ENCODE measurements at places on chromosomes 1 and 21. TPM values are rescaled to one million over a fixed set of nuclear protein-coding genes. Genes with fewer than 3 reads are reported as not detected.

GRCh38 chr1:107623431-107623830, 341.5 kb downstream of the VAV3 start:
- no peak overlapping the region for H3K4me3 ChIP-seq
- DNase-seq, result no peak
- no peaks in the 10 kb centered on the region for H3K27me3 ChIP-seq
- no peaks in the 10 kb centered on the region for H3K36me3 ChIP-seq
- H3K4me1 ChIP-seq, result no peaks in the 10 kb centered on the region

DNA sequence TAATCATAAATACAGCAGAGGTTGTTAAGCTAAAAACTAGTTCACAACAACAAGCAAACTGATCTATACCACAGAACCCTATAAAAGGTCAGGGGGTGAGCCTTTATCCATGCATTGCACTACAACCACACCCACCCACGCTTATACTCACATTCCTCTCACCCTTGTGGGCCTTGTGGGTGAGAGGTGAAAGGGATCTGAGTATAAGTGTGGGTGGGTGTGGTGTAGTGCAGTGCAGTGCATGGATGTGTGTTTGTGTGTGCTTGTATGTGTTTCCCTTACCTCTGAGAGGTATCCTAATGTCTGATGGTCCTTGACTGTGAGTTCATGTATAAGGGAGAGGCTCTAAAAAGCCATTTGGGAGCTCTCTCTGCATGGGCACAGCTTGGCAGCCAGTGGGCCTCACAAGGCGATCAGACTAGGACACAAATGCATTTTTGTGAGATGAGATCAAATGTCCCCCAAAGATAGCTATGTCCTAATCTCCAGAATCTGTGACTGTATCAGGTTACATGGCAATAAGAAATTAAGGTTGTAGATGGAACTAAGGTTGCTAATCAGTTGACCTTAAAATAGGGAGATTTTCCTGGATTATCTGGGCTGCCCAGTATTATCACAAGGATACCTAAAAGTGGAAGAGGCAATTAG, 95.5 kb upstream of the DPT start:
- DNase-seq, result no peak
- no peaks in the 10 kb centered on the region for H3K36me3 ChIP-seq
- no peaks in the 10 kb centered on the region for H3K27me3 ChIP-seq
- no peak overlapping the region for H3K4me3 ChIP-seq
- H3K27ac ChIP-seq, result no peak overlapping the region
- H3K4me1 ChIP-seq, result no peaks in the 10 kb centered on the region

DNA sequence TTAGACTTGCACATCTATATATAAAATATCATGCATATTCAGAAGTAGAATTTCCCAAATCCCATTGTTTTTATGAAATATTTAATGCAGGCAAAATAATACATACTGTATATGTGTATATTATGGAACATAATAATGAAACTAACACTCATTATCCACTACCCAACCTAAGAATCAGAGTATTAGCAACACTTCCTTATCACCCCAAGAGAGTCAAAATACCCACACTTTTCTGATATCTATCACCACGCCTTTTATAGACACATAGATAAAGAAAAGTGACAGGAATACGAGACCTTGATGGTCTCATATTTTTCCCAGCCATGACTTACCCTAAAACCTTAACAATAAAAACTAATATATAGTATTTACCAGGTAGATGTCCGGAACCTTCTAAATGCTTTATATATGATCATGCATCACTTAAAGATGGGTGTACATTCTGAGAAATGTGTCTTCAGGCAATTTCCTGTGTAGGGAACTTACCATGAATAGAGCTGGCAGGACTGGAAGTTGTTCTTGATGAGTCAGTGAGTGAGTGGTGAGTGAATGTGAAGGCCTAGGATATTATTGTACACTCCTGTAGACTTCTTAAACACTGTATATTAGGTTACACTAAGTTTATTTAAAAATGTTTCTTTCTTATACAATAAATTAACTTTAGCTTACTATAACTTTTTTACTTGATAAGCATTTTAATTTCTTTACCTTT, 45.5 kb downstream of the TNFSF4 start:
- DNase-seq, result no peak
- H3K27me3 ChIP-seq, result no peaks in the 10 kb centered on the region
- H3K4me1 ChIP-seq, result no peaks in the 10 kb centered on the region
- no peak overlapping the region for H3K4me3 ChIP-seq

- DNase-seq, result no peak
- H3K36me3 ChIP-seq, result peaks cover 22% of the 10 kb centered on the region
- H3K27ac ChIP-seq, result no peak overlapping the region
- H3K4me1 ChIP-seq, result peaks cover 6% of the 10 kb centered on the region
Measured at GRCh38 chr1:236175642-236176336, 33.5 kb downstream of the GPR137B start.

- H3K4me1 ChIP-seq, result no peaks in the 10 kb centered on the region
- no peak for DNase-seq
- no peaks in the 10 kb centered on the region for H3K27me3 ChIP-seq
- H3K27ac ChIP-seq, result no peak overlapping the region
- no peak overlapping the region for H3K4me3 ChIP-seq
Measured at GRCh38 chr21:44394733-44395132, 41.3 kb downstream of the TRPM2 start.

GRCh38 chr1:36115200-36115669, 9.8 kb downstream of the COL8A2 start:
- H3K27me3 ChIP-seq, result no peaks in the 10 kb centered on the region
- H3K4me1 ChIP-seq, result peaks cover 45% of the 10 kb centered on the region
- DNase-seq, result no peak
- peaks cover 3% of the 10 kb centered on the region for H3K36me3 ChIP-seq
- H3K4me3 ChIP-seq, result no peak overlapping the region

DNA sequence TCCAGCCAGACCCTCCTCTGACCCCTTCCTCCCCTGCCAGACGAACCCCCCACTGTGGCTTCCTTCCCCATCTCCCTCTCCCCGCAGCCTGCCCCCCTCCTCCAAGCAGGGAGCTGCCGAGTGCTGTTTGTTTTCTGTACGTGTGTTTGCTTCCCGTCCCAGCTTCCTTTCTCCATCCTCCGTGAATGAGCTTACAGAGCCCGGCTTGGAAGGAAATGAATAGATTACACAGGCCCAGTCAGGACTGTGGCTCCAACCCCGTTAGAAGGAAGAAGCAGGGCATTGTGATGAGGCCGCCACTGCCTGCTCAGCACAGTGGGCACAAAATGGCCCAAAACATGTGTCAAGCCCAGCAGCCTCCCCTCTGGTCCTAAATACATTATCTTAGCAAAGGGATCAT, 123.2 kb downstream of the IGSF21 start:
- H3K4me1 ChIP-seq, result peaks cover 19% of the 10 kb centered on the region
- no peaks in the 10 kb centered on the region for H3K27me3 ChIP-seq
- H3K27ac ChIP-seq, result no peak overlapping the region

DNA sequence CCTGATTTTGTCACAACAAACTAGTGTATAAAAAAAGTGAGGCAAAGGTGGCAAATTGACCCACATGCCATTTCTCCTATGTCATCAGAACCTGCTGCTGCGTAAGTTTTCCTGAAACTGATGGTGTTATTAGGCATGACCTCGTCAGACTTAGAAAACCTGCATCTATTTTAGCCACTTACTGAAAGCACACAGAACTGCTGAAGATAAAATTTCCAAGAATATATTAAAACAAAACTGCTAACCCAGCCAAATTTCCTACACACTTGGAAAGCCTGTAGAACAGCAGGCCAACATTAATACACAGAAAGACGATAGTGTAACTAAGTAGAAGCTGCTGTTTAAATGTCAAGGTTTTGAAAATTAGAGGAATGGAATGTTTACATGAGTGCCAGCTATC, 674.5 kb upstream of the CXADR start:
- H3K27ac ChIP-seq, result no peak overlapping the region
- H3K27me3 ChIP-seq, result no peaks in the 10 kb centered on the region
- H3K4me3 ChIP-seq, result no peak overlapping the region
- no peaks in the 10 kb centered on the region for H3K4me1 ChIP-seq

DNA sequence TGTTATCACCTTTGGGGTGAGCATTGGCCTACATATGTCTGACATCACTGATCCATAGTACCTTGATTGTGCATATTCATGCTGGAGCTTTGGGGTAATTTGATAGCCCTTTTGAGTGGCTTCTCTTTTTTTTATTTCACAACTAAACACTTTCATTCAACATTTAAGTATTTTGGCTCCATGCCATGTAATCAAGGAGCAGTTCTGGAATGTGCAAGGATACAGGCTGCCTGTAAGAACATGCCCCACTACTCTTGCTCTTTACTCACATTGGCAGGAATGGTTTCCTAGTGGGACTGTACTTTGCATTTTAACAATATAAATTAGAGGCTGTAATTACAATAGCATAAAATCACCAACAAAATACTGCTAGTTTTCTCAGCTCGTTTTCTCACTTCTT, 300.7 kb upstream of the SPAG17 start:
- H3K36me3 ChIP-seq, result no peaks in the 10 kb centered on the region
- H3K27ac ChIP-seq, result no peak overlapping the region
- DNase-seq, result no peak
- H3K4me1 ChIP-seq, result peaks cover 5% of the 10 kb centered on the region

DNA sequence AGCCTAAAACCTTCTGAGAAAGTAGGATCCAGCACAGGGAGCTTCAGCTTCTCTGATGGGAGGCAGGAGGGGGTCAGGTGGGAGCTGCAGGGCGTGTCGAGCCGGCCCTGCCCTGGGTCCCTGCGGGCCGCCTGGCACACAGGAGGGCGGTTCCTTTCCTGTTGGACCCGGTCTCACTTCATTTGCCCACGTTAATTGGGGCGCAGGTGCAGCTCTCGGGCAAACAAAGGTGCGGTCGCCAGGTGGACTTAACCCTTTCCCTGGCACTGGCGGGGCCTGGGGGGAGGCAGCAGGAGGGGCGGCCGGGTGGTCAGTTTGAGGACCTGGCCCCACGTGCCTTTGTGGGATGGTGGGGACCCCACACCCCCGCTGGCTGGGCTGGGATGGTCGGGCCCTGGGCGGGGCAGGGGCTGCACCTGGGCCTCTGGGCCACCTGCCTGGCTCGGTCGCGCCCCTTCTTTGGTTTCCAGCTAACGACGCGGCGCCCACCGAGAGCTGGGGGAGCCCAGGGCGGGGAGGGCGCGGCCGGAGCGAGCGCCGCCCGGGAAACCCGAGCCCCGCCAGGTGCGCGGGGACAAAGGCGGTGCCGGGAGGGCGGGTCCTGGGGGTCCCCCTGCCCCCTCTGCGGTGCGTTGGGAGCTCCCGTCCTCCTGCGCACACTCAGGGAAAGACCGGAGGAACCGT, 20.8 kb upstream of the C1orf159 start:
- no peak overlapping the region for H3K27ac ChIP-seq
- no peak for DNase-seq
- H3K36me3 ChIP-seq, result peaks cover 2% of the 10 kb centered on the region
- H3K4me1 ChIP-seq, result peaks cover 26% of the 10 kb centered on the region

GRCh38 chr1:81242103-81242502, 558.6 kb upstream of the ADGRL2 start:
- DNase-seq, result no peak
- no peaks in the 10 kb centered on the region for H3K4me1 ChIP-seq
- H3K36me3 ChIP-seq, result no peaks in the 10 kb centered on the region
- no peak overlapping the region for H3K27ac ChIP-seq
- H3K27me3 ChIP-seq, result peaks cover 8% of the 10 kb centered on the region
- H3K4me3 ChIP-seq, result no peak overlapping the region

- H3K4me3 ChIP-seq, result no peak overlapping the region
- H3K27ac ChIP-seq, result no peak overlapping the region
- no peaks in the 10 kb centered on the region for H3K36me3 ChIP-seq
Measured at GRCh38 chr1:47972864-47973432, 24.2 kb downstream of the TRABD2B start.

AGPAT3 gene
- total RNA-seq, result 33.7 TPM

TMEM269 gene
- total RNA-seq, result 0.11 TPM

CLCA4 gene
- 1.6 TPM for total RNA-seq

ANXA9 gene
- total RNA-seq, result 0.50 TPM

SH2D5 gene
- 4.0 TPM for total RNA-seq

All from spinal cord (tissue), 10 donors.